Mucosa of descending colon (tissue), 3 donors: ENCODE measurements at places on chromosomes 3 and 15. TPM values are rescaled to one million over a fixed set of nuclear protein-coding genes. Genes with fewer than 3 reads are reported as not detected.

DNA sequence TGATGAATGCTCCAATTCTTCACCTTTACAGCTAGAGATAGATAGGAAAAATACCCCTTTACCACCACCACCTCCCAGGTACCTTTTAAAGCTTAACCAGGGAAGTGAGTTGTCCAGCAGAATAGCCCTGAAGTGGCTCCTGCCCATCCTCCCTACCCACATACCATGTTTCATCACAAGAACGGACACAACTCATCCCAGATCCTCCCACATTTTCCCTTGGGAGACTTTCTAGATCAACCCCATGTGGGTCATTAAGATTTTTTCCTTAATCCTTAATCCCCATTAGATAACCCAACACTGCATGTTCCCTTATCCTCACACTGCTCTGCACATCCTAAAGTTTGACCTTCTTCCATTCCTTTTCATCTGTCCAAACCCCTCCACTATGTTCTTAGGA is 69.3 kb downstream of the CHST2 start:
- DNase-seq: no peak

- no peak for DNase-seq
Observed at GRCh38 chr3:124513610-124513997, 216.6 kb upstream of the UMPS start.

DNA sequence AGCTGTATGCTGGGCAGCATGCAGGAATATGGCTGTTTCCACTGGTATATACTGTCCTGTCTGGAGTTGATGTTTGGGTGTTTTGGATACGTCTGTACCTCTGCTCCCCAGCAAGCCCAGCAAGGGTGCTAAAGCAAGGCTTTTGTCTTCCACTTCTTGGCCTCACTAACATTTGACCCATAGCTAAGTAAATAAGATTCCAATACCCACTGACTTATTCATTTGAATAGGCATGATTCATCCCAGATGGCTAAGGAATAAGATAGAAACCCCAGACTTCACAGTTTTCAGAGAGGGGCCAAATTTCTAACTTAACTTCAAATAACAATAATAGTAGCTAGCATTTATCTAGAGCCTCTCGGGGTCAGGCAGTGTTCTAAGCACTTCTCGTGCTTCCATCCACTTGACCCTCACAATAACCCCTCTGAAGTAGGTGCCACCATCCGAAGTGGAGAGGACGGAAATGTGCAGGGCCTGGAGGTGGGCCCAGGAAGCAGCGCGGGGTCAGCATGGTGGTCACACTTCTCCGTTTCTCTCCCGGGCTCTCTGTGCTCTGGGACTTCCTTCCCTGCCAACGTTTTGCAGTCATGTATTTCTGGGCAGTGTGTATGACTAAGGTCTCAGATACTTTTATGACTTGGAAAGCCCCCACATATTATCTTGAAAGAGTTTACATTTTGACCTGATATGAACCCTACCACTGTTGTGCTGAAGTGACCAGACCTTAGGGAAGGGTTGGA is 39.3 kb downstream of the LRRK1 start:
- DNase-seq: no peak

DNA sequence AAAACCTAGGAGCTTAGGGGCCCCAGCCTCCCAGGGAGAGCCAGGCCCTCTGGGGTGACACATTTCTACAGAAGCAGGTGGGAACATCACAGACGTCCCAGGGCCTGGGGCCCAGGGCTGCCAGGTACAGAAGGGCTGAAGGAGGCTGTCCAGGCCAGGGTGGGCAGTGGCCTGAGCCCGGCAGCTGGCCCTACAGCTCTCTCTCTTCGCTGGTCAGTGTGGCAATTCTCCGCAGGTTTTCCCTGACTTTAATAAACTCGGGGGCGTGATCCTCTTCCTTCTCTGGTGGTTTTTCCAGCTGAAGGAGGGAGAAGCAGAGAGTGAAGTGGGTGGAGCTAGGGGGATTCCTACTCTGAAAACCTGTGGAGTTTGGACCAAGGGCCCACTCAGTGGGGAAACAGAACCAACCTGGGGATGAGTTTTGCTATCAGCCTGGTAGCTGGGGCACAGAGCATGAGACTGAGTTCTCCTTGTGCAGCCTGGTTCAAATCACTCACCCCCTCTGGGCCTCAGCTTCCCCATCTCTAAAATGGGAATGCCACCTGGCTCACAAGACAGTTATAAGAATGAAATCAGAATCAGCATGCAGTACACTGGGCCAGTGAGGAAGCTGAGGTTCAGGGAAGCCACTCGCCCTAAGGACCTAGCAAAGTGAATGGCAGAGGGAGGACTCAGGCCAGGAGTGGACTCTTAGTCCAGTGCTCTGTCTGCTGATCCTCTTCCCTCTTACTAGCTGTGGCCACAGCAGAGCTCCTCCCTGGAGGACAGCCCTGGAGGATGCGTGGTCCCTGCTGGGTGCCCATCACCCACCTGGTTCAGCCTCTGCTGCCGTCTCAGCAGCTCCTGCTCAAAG is 10.6 kb downstream of the FAM107A start:
- DNase-seq: no peak

- no peak for DNase-seq
Observed at GRCh38 chr15:66729331-66729951, 27.4 kb downstream of the SMAD6 start.

GRCh38 chr3:54355800-54356199 is 233.4 kb downstream of the CACNA2D3 start:
- DNase-seq: no peak

DNA sequence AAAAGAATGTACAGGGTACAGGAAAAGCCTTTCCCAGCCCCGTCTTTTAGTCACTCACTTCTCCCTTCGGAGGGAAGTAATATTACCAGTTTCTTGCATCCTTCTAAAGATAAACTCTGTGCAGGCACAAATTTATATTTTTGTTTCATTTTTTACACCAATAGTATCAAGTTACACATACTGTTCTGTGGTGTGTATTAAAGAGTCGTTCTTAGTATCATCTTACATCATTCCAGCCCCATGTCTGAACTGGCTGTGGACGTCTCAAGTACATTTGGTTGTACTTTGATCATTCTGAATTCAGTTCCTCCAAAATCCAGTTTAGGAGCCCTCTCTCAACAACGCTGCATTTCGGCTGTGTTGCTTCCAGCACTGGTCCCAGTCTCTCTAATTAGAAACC is 68.7 kb downstream of the LMLN start:
- DNase-seq: no peak

GRCh38 chr15:41795996-41796856 is 21.9 kb downstream of the MAPKBP1 start:
- no peak for DNase-seq

GRCh38 chr3:142095841-142096240 is 53.5 kb downstream of the TFDP2 start:
- no peak for DNase-seq

GRCh38 chr3:149174901-149175300 is 45.5 kb downstream of the HPS3 start:
- no peak for DNase-seq

DNA sequence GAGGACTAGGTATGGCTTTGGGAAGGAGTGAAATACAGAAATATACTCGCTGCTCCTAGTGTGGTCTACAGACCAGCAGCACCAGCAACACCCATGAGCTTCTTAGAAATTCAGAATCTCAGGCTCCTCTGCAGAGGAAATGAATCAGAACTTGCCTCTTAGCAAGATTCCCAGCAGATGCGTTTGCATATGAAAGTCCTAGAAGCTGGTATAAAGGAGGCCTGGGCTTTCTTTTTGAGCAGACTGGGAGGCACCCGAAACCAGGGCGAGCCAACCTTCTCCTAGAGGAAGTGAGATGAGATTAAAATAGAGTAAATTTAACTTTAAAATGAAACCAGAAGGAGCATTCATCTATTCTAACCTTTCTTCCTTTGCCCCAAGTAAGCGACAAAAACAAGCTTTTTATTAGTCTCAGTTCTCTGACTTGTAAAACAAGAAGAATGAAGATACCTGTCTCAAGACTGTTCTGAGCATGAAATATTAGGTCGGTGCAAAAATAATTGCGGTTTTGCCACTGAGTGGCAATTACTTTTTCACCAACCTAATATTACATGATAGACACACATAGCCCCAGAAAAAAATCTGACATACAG is 140.0 kb downstream of the PDZRN3 start:
- no peak for DNase-seq

GRCh38 chr15:58458076-58458475 is 26.3 kb downstream of the LIPC start:
- no peak for DNase-seq

- no peak for DNase-seq
Observed at GRCh38 chr3:177693616-177694264, 496.5 kb upstream of the TBL1XR1 start.

- DNase-seq: no peak
Observed at GRCh38 chr15:24877174-24877573, 77.6 kb upstream of the SNRPN start.

- no peak for DNase-seq
Observed at GRCh38 chr3:8147711-8148110, 353.9 kb upstream of the LMCD1 start.

CHL1 gene
- total RNA-seq: 48.8 TPM

SH2D7 gene
- 2.8 TPM for total RNA-seq

SAMMSON gene
- total RNA-seq: not detected

SCN5A gene
- 0.31 TPM for total RNA-seq

LDHAL6B gene
- total RNA-seq: not detected

CORO2B gene
- 1.9 TPM for total RNA-seq
